ENCODE measurements at places on chromosomes 6 and 20. TPM values are rescaled to one million over a fixed set of nuclear protein-coding genes. Genes with fewer than 3 reads are reported as not detected.

DNA sequence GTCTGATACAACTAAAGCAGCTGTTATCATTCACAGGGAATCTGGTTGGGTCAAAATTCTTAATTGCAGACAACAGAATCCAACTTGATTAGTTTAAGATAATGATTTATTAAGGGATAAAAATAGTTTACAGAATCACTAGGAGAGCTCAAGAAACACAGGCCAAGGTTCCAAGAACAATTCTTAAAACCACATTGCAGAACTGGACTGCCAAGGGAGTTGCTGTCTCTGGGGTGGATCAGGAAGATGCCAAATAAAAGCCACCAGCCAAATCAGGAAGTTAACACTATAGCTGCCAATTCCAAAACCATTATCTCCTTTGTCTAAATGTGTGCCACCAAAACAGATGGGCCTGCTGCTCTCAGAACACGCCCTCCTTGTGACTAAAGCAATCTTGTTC, 53.7 kb downstream of the NUDT3 start:
- no peak for DNase-seq

The CCM2L gene
- not detected for total RNA-seq

- DNase-seq = no peak
These were observed 520 bp upstream of the RIPOR3 start for GRCh38 chr20:50691573-50692551.

DNA sequence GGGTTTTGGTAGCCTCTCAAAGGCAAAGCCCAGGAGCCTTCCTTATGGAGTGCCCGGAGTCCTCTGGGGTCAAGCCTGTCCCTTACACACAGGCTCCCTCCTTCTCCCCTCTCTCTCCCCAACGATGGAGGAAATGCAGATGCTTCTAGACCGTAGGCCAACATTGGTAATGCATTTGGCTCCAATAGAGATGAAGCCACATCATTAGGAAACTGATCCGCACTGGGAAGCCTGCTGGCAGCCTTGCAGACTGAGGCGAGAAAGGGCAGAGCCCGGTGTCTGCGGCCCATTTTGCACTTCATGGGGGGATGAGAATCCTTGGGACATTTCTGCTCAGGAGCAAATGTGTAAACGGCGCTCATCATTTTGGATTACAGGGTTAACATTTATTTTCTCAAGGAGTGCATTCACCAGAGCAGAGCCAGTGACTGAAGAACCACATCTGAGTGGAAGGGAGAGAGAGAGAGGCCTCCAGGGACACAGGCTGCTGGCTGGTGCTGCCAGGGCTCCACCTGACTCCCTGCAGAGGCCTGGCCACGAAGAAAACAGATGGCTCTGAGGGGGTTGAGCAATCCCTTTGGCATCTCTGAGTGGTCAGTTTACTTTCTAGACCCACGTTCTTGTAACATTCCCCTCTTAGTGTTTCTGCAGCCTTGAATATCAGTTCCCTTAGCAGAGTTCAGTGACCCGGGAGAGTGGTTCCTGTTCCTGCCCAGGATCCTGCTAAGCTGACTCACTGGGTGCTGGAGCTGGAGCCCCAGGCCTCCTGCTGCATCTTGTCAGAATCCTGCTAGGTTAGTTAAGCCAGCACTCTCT, 4.4 kb upstream of the CST3 start:
- DNase-seq = no peak

- DNase-seq = no peak
These were observed 1.5 kb downstream of the ANKS1A start for GRCh38 chr6:34890533-34890925.

DNA sequence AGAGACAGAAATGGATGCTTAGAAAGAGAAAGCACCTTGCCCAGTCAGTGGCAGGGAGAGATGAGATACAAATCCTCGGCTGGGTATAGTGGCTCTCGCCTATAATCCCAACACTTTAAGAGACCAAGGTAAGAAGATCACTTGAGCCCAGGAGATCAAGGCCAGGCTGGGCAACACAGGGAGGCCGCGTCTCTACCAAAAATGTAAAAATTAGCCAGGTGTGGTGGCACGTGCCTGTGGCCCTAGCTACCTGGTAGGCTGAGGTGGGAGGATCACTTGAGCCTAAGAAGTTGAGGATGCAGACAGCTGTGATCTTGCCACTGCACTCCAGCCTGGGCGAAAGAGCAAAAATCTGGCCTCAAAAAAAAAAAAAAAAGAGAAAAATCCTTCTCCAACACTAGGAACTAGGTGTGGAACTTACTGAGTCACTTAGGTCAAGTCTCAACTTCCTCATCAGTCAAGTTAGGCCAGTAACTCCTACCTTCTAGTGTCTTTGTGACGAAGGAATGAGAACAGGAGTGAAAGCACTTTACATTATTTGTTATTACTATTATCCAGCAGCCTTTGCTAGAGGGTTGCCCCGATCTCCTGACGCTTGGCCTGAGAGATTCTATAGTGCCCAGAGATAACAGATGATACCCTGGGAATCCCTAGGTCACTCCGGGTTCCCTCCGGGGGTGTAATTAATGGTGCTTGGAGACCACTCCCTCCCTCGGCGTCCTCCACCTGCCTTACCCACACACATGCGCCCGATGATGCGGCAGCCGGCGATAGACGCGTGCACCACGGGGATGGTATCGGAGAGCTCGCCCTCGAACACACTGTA, 918 bp downstream of the EIF6 start:
- no peak for DNase-seq

DNA sequence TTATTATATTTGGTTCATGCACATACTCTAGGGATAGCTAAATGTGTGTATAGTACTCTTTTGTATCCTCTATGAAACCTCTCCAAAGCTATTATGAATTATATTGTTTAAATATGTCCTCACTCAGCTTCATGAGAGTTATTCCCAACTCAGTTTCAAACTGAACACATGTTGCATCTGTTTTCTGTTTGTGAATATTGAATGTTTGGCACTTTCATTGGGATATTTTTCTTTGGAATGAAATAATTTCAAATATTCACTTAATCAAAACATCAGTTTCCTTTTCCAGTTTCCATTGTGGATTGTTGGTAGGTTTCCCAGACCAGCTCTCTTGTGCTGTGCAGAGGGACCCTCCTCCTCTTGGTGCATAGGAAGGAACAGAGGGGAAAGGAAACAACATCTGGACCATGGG, 46.6 kb downstream of the HDAC2 start:
- DNase-seq = no peak

DNA sequence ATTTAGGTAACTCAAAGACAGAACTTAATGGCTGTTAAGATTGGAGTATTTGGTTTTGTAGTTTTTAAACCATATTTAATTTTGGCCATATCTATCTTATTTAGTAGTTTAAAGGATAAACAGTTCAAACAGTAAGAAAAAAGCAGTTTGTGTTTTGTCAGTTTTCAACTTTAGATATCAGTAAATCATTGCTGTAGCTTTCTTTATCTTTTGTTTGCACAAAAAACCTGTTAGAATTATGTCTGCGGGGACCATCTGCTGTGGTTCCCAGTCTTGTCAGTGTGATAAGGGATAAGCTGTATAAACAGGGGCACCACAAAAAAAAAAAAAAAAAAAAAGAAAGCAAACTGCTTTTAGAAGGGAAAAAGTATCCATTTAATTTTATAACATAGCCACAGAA, 40.9 kb downstream of the CDKAL1 start:
- no peak for DNase-seq

The PGM3 gene
- total RNA-seq = 34.1 TPM

GRCh38 chr6:25435416-25435985, 156.3 kb downstream of the CARMIL1 start:
- no peak for DNase-seq

DNA sequence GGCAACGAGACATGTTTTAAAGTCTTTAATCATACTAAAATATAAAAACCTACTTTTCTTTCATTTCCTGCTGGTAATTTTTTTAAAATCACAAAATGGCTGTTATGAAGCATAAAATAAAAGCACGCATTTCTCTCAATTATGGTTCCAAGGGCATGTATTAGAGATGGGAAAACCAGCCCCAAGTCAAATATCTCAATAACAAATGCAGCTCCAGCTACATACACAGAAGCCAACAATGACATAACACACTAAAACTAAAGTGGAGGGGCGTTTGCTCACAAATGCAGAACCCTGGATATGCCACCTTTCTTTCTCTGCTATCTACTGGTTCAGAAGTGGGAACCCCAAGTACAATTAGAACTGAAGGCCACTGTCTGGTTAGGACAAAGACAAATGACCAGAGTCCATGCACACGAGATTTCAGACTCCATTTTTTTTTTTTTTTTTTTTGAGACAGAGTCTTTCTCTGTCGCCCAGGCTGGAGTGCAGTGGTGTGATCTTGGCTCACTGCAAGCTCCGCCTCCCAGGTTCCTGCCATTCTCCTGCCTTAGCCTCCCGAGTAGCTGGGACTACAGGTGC, 27.8 kb downstream of the EZR start:
- no peak for DNase-seq

DNA sequence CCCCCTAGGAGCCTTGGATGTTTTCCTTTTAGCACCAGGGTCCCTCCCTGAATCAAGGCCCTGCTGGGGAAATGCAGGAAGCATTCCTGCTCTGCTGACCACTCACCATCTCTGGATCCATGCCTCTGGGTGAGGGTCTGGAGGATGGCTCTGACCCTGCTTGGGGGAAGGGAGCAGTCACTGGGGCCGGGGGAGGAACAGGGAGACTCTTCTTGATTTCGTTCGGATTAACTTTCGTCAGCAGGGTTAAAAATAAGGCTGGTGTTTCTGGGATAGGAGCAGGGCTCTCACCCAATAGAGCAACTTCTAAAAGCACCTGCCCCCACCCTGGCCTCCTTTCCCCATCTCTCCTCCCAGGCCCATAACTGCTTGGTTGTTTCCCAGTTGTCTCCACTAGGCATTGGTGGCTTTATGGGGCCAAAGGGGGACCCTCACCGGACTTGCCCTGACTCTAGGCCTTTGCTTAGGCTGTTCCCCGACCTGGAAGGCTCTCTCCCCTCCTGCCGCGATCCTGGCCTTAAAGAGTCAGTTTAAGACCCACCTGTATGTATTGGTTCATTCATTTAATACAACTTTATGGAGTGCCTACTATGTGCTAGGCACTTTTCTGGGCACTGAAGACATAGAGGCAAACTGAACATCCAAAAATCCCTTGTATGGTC, 63.0 kb downstream of the JPH2 start:
- DNase-seq = no peak

DNA sequence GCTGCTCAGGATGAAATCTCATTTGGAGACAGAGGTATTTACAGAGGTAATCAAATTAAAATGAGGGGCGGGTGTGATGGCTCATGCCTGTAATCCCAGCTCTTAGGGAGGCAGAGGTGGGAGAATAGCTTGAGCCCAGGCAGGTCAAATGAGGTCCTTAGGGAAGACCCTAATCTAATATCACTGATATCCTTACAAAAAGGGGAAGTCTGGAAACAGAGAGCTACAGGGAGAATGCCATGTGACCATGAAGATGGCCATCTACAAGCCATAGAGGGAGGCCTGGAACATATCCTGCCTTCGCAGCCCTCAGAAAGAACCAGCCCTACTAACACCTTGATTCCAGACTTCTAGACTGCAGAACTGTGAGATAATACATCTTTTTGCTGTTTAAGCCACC, 8.3 kb downstream of the MTCL3 start:
- DNase-seq = no peak

GRCh38 chr6:39494998-39495397, 172.5 kb upstream of the KCNK16 start:
- DNase-seq = no peak

DNA sequence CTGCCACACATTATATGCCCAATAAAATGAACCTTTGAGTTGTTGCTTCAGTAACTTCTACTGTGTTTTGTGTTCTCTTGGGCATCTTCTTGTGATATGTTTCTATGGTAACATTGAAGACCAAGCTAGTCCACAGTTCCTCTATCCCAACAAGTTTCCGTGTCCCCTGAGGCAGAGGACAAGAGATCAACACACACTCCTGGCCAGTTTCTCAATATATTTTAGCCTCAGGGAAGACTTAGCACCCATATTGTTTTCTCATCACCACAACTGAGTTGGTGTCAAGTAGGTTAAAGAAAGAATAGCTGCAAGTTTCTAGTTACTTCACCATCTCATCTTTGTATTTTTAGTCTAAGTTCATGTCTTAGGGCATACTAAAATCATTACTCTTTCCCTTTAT, 277.5 kb downstream of the UST start:
- no peak for DNase-seq

The FAM83D gene
- total RNA-seq = 10.4 TPM

GRCh38 chr20:50308166-50308512, 117.5 kb downstream of the CEBPB start:
- no peak for DNase-seq

- DNase-seq = peak; percentile 90
These were observed at the start of the genes NFS1 and ROMO1 for GRCh38 chr20:35699127-35699956. Gene NFS1, minus strand, starts transcription at chr20:35699352. Its CDS starts 64 bp downstream, at chr20:35699288. Gene ROMO1, plus strand, starts transcription at chr20:35699405. Its CDS starts 228 bp downstream, at chr20:35699633.

- DNase-seq = peak; percentile 39
These were observed at the start of gene HLA-DPB1 for GRCh38 chr6:33075568-33076405. Gene HLA-DPB1, plus strand, starts transcription at chr6:33075990. Its CDS starts 52 bp downstream, at chr6:33076042.

DNA sequence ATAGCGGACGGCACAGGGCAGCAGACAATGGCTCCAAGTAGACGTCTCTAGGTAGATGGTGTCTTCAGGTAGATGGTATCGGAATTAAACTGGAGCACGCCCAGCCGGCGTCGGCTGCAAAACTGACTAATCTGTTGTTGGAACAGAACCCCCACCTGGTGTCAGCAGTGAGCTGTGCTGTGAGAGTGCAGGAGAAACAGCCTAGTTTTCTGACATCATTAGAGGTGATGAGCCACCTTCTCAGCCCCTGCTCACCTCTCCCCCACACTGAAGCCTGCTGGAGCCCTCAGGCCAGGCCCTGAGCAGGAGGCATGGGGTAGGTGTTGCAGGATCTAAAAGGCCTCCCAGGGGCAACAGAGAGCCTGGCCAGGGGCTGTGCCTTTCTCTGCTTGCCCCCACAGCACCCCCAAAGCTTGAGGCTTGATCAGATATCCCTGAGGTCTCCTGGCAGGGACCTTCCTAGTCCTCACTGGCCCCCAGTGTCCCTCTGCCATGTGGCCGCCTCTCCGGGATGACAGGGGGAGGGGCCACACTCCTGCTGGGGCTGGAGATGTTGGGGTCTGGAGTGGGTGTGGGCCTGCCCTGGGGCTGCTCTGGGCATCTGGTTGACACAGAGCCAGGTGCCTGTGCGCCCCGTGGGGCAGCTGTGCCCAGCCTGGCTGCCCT, 6.9 kb upstream of the HELZ2 start:
- DNase-seq = peak; percentile 69

The CALHM6 gene
- 5.3 TPM for total RNA-seq

The SLC4A11 gene
- total RNA-seq = 0.53 TPM

GRCh38 chr6:87341158-87341557, 3.5 kb upstream of the C6orf163 start:
- DNase-seq = no peak

The MUCL3 gene
- total RNA-seq = not detected

The CCN6 gene
- 0.74 TPM for total RNA-seq

The TCF21 gene
- total RNA-seq = not detected
